Kidney epithelial cell (primary cell): ENCODE measurements at places on chromosomes 2 and 18. TPM values are rescaled to one million over a fixed set of nuclear protein-coding genes. Genes with fewer than 3 reads are reported as not detected.

The SDC1 gene
- 184 and 187 TPM in 2 replicates for total RNA-seq

DNA sequence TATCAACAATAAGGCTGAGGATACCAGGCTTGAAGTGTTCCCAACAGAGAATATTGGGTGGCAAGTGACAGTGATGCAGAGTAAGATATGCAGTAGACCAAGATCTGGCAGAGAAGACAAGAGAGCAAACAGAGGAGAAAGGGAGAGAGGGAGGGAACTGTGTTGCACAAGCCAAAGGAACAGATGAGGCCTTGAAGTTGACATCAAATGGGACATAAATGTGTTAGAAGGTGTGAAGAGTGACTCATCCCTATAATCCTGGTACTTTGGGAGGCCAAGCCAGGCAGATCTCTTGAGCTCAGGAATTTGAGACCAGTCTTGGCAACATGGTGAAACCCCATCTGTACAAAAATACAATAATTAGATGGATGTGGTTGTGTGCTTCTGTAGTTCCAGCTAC lies 342.9 kb downstream of the PARD3B start:
- no peak for DNase-seq

DNA sequence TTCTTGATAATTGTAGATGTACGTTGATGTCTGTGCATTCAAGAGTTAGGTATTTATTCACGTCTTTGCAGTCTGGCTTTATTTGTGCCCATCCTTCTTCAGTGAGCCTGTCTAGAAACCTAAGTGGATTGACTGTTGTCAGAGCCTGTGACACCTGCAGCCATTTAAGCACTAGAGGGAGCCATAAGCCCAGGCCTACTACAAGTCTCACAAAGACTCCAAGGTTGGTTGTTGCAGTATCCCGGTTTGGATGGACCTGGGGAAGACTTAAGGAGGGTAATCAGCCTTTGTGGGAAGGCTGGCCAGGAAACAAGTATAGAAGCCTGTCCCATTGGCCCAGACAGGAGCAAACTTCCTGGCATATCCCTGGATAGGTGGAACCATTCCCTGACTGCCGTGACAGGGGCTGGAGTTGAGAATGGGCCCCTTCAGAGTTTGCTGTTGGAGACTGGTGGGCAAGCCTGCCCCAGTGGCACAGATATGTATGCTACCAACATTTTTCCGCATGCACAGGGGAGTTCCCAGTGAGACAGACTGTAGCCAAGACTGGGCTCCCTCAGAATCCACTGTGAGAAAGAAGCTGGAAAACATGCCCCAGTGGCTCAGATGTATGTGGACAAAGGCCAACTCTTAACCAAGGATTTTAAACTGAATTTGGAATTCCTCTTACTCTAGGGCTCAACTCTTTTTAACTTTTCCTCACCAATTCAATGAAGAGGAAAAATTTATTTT lies 9.3 kb upstream of the LRRC30 start:
- DNase-seq, result peak; percentile 34

- no peak for DNase-seq
Observed at GRCh38 chr2:18253686-18254197, 306.7 kb downstream of the RDH14 start.

GRCh38 chr2:192373754-192374153 lies 179.0 kb upstream of the TMEFF2 start:
- DNase-seq, result no peak

The CPLX4 gene
- not detected in 2 replicates for total RNA-seq

DNA sequence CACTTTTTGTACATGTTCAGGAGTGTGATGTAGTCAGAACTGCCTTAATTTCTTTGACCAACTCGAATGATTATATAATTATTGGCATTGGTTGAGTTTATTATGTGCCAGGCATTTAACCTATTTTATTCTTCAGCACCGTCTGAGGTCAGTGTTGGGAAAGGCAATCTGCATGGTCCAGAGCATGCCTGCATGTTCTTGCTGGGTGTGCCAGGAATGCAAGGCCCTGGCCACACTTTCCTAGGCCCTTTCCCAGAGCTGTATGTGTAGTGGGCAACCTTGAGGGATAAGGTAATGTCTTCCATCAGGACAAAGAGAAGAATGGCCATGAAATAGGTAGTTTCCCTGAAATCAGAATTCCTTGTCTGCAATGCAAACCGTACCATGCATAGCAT lies 9.7 kb upstream of the SNRNP200 start:
- DNase-seq, result no peak

- DNase-seq, result peak; percentile 18
Observed at GRCh38 chr2:183063083-183063482, 15.5 kb upstream of the DUSP19 start.

DNA sequence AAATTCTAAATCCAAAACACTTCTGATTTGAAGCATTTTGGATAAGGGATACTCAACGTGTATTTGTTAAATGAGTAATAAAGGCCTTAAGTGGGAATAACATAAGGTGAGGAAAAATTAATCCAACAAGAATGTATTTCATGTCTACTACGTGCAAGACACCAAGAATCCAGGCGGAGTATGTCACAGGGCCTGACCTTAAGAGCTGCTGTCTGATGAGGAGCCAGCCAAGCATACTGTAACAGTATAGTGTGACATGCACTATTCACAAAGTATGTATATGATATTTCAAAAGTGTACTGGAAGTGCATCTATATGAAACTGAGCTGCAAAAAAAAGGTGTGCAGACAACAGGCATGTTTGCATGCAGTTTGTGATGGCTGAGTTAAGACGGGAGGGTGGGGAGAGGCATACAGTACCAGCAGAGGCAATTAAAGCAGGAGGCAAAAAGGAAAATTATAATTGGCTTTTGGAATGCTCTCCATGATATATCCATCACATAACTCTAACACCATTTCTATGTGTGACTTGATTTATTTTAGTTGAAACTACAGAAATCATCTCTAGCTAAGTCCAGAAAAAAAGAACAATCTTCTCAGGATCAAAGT lies 18.2 kb downstream of the IWS1 start:
- no peak for DNase-seq

DNA sequence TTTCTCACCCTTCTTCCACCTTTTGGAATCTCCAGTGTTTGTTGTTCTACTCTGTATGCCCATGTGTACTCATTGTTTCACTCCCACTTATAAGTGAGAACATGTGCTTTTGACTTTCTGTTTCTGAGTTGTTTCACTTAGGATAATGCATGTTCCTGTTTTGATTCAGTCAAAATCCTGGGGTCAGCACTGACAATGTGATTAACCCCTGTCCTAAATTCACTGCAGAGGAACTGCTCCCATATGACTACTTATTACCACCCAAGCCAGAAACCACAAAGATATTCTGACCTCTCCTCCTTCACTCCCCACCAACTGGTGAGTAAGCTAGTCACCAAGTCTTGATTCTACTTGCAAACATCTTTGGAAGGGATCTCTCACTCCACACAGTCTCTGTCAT lies 251.4 kb upstream of the TCF4 start:
- no peak for DNase-seq

DNA sequence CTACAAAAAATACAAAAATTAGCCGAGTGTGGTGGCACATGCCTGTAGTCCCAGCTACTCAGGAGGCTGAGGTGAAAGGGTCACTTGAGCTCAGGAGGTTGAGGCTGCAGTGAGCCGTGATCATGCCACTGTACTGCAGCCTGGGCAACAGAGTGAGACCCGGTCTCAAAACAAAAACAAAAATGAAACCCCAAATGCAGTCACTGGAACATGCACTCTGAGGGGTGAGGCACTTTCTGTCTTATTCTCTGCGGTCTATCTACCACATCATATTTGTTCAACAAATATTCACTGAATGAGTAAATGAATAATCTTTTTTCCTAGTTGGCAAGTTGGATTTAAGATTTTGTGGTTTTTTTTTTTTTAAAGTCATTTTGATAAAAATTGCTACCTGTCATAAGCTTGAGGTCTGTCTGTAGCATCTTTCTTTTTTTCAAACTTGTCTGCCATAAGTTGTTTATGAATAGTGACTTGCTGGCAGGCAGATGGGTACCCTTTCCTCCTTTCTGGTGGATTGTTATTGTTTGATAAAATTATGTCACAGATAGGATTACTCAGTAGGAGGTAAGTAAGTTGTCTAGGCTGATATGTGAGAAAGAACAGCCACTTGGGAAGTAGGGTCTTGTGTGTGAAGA lies 11.8 kb downstream of the CHRNA1 start:
- no peak for DNase-seq

- DNase-seq, result no peak
Observed at GRCh38 chr2:219058541-219059374, 2.0 kb downstream of the IHH start.

- DNase-seq, result no peak
Observed at GRCh38 chr18:66558773-66559172, 45.1 kb downstream of the CDH19 start.

DNA sequence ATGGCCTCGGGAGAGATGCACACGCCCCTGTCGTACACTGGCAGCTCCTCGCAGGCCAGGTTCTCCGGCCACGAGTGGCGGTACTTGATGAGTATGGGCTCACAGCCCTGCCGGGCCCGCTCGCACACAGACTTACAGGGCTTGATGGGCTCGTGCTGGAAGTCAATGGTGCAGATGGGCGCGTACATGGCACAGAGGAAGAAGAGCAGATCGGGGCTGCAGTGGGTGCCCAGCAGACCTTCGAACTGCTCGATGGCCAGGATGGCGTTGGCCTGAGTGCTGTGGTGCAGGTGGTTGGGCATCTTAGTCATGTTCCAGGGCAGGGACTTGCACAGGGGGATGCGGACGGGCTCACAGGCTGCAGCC lies 359 bp downstream of the FRZB start:
- DNase-seq, result no peak

- no peak for DNase-seq
Observed at GRCh38 chr2:341017-341542, 53.2 kb upstream of the ALKAL2 start.

GRCh38 chr2:25617948-25618646 lies 55.3 kb downstream of the DTNB start:
- DNase-seq, result peak; percentile 53

DNA sequence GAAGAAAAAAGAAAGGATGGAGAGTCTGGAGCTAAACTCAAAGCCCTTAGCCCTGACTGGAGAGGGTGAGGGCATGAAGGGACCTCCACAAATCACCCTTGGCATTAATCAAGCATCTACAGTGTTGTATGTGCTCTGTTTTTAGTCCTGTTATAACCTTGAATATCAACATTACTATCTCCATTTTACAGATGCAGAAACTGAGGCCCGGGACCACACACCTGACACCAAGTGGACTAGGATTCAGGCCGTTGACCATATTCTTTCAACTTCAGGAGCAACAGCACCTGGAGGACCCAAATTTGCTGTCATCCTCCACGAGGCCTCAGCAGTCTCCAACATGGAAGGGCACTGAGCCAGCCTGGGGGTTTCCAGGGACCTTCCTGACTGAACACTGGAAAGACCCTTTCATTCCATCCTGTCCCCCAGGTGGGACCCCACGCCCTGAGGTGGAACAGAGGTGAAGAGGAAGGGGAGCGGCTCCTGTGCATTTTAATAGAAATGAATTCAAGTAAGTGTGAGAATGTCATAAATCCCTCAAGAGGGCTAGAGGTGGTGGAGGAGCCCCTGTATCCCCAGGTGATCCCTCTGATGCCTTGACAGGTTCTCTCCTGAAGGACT lies 41.0 kb downstream of the SERTAD2 start:
- DNase-seq, result no peak

DNA sequence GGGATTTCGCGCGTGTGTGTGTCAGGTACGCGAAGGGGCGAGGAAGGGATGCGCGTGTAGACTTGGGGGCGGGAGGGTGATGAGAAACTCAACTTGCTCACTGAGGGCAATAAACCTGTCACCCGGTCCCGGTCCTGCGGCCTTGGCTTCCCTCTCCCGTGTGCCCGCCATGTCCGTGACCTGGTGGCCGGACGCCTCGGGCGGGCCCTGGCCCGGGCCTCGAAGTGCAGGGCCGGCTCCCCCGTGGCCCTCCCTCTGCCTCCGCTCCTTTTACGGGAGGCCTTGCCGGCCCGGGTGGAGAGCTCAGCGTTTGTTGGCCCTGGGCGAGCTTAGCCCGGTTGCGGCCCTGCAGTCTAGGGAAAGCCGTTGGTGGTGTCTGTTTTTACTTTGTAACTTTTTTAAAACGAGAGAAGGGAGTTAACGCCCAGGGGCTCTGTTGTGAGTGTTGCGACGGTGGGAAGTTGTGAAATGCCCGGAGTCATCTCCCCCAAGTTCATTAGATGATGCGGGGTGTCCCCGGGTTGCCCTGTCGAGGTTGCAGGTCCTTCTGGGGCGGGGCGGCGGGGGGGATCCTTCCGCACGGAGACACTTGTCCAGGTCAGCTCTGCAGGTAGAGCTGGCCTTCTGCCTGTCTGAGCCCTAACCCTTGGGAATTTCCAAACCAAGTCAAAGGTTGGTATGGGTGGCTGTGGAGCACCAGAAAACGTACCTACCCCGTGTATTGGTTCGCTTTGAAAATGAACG lies 883 bp downstream of the SMCHD1 start:
- no peak for DNase-seq

DNA sequence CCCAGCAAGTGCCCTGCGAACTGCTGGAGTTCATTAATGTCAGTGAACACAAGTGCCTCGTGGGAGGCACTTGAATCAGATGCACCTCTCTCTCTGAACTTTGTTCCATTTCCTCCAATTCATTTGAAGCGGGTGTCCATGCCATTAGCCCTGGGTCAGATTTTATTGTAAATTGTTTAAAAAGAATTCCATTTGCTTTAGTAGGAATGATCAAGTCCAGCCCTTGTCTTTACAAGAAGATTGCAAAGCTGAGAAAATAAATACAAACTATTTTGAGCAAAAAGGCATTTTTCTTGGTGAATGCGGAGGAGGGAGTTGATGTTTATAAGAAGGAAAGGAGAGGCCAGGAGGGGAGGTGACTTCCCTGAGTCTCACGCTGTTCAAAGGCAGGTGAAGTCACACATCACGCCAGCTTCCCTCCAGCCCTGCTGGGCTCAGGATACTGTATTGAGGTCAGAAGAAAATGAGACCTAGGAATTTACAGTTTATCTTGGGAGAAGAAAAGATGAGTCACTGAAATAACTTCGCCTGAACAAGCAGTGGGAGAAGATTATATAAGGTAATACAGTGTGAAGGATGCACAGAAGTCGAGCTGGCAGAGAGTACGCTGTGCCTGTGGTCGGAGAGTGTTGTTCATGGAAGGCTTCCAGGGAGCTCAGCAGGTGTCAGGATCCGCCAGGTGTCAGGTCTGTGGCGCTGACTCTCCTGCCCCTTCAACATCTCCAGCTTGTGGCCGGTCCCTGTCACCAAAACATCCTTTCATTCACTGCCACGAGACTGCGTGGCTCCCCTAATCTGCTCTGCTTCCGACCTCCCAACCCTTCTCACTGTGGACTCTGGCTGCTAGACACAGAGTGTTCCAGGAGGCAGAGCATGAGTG lies 36.5 kb downstream of the EFR3B start:
- peak; percentile 83 for DNase-seq

The CYP1B1 gene
- total RNA-seq, result 2.5 and 8.1 TPM in 2 replicates

The CNRIP1 gene
- 7.9 and 8.8 TPM in 2 replicates for total RNA-seq

DNA sequence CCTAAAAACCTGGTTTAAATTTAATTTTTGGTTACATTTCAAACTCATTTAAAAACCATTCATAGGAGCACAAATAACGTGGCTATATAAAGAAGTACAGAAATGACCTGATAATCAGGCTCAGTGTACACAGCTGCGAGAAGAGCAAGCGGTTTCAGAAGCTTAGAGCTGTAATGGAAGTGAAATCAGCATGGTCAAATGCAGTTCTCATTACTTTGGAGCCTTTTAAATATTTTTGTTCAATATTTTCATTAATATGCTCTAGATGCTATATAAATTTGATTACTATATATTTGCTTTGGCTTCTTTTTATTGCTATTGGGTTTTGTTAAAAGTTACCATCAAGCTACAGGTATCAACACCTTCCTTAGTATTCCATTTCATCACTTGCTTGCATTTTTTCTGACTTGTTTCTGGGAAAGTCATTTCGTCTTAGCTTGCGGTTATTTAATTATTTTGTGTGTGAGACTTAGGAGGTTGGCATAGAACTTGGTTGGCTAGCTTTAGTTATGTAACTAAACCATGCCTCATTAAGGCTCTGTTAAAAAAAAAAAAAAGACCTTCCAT lies 58.7 kb downstream of the AFTPH start:
- DNase-seq, result no peak

The ZNF804A gene
- not detected in 2 replicates for total RNA-seq

The CFAP65 gene
- 0.07 TPM in 1 of 2 replicates, not detected in the other for total RNA-seq
